ENCODE measurements at places on chromosomes 16 and 17.
A peak's percentile ranks its signal among the peaks of the same experiment; 100 is the strongest.

DNA sequence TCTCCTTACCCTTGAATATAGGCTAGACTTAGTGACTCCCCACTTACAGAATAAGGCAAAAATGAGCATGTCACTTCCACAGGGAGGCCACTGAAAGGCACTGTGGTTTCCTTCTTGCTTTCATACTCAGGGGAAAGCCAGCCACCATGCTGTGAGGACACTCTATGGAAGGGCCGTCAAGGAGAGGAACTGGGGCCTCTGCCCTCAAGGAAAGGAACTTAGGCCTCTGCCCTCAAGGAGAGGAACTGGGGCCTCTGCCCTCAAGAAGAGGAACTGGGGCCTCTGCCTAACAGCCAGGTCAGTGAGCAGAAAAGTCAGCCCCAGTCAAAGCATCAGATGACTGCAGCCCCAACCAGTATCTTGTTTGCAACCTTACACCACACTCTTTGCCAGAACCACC is 30.1 kb downstream of the VPS35 start:
- no peak for DNase-seq

DNA sequence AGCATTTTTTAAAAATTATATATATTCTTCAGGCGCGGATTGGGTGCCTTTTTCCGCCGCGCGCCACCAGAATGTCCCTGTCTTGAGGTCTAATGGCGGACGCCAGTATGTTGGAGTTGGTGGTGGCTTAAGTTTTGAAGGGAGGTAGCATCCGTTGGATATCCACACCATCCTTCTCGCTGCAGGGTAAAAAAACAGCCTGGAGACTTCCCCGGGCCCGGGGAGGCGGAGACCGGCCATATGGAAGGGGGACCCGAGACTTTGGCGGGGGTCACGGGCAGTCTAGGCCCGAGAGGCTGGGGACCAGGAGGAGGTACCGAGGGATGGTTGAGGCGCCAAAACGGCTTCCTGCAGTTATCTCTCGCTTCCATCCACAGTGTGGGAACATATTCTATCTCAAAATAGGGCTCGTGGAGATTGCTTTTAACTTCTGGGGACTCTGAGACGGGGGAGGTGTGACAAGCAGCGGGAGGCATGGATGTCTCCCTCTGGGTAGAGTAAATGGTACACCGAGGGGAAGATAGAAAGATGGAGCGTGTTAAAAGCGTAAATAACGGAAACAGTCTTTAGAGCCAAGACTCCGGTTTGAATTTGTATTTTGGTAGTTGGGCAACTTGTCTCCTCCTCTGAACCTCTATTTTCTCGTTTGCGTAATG is at the start of gene SF3B3:
SF3B3 (plus strand) TSS at position 74 of the 656 bp plus-strand sequence. CDS start 2,841 bp downstream, outside the sequence.
- DNase-seq, result peak; percentile 87

DNA sequence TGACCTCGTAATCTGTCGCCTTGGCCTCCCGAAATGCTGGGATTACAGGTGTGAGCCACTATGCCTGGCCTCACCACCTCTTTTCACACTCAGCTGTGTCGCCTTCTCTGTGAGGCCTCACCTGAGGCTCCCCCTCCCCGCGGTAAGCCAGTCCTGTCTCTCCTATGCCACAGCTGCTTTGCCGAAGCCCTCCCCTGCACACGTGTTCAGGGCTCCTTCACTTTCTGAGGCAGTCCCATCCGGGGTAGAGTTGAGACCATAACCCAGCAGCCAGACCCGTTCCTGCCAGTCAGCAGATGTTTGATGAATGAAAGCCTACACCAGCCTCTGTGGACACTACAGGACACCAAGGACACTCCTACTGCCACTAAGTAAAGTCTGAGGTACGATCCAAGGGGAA is 10.6 kb downstream of the USP7 start:
- DNase-seq, result no peak

DNA sequence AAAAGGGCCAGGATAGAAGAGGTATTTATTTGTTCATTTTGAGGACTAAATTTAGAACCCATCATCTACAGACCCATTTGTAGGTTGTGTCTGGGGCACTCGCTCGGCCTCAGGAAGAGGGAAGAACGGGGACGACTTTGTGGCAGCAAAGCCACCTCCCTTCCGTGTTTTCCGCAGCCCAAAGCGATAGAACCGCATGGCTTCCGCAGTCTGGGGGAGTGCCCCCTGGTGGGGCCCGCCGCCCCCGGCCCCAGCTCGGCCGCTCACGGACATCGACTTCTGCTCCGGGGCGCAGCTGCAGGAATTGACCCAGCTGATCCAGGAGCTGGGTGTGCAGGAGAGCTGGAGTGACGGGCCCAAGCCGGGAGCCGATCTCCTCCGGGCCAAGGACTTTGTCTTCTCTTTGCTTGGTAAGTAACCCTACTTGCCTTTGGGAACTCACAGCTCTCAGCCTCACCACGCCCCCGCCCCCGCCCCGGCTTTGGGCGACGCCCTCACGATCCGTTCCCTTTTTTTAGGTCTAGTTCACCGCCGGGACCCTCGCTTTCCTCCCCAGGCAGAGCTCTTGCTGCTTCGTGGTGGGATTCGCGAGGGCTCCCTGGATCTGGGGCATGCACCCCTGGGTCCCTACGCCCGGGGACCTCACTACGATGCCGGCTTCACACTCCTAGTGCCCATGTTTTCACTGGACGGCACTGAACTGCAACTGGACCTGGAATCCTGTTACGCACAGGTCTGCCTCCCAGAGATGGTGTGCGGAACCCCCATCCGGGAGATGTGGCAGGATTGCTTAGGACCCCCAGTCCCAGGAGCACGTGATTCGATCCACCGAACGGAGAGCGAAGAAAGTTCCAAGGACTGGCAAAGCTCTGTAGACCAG is 681 bp downstream of the TMEM102 start:
- DNase-seq, result peak; percentile 73

DNA sequence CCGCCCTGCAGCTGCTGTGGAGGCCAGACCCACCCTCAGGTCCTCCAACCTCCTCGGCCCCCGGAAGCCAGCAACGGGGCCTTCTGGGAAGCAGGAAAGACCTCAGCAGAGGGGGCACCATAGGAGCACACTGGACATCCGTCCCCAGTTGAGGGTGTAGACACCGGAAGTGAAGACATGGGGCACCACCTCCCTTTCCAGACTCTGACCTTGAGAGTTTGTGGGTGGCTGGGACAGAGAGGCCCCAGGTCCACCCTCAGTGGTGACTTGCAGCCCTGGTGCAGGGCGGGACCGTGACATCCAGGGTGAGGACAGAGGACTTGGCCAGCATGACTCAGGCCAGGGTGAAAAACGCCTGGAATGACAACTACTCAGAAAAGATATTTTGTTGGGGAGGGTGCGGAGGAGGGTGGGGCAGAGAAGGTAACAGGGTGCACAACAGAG is 19.9 kb downstream of the CEP295NL start:
- no peak for DNase-seq

- DNase-seq, result peak; percentile 80
These were observed 5.0 kb downstream of the TBKBP1 start for GRCh38 chr17:47698749-47699535.

- DNase-seq, result no peak
These were observed 16.3 kb downstream of the ANKFN1 start for GRCh38 chr17:56169621-56170020.

GRCh38 chr16:14486520-14487303 is 143.3 kb downstream of the PARN start:
- DNase-seq, result peak; percentile 92

DNA sequence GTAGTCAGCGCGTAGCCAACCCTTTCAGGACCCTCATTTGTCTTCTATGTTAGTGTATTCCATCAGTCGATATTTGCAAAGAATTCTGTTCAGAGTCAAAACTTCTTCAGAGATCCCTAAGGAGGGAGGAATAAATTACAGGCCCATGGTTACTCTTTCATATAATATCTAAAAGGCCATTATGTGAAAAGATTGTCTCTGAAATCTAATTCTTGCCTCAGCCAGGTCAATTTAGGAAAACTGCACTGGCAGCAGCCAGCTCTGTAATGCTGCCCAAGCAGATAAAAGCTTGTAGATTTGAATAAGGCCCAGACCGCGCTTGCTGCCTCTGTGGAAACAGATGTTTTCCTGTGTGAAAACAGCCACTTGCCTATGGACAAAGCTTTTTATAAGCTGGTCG is 379.8 kb downstream of the CNTNAP4 start:
- DNase-seq, result peak; percentile 7

DNA sequence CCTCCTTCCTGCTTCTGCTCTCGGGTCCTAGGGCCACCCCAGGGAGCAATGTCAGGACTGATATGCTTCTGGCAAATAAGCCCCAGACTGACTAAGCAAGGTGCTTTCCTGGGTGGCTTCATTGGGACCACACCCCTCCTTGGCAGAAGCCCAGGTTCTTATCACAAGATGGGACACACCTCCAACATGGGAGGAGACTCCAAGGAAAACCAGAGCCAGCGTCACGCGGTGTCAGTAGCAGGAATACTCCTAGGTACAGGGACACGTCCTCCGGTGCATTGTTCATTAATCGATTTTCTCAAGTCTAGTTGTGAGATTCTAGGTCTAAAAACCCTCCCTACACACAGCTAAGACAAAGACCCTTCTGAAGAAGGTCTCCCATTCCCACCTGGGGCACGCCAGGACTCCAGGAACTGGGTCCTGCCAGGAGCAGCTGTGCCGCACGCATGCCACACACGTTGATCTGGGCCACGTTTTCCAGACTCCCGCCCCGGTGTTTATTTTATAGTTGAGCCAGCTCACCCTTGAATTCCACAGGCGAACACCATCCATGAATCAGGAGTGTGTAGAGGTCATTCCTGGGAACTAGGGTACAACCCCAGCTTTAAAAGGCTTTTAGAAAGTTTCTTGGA is 30.8 kb downstream of the FA2H start:
- DNase-seq, result peak; percentile 24

DNA sequence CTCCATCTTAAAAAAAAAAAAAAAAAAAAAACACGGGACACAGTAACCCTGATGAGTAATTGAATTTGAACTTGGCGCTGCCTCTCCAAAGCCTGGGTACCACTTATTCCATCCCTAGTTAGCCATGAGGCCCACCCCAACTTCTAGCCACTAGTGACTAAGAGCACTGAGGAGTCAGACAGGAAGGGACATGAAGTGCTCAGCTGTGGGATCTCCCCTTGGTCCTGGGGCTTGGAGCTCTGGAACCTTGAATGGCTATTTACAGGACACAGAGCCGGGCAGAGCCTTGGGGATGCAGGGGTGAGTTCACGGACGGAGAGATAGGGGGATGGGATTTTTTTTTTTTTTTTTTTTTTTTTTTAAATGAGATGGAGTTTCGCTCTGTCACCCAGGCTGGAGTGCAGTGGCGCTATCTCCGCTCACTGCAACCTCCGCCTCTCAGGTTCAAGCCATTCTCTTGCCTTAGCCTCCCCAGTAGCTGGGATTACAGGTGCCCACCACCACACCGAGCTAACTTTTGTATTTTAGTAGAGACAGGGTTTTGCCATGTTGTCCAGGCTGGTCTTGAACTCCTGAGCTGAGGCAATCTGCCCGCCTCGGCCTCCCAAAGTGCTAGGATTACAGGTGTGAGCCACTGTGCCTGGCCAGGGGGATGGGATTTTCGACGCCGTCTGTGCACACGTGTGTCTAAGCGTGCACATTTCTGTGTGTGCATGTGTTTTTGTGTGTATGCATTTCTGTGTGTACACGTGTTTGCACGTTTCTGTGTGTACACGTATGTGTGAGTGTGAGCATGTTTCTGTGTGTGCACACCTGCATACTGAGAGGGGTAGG is 20.4 kb upstream of the CIBAR2 start:
- no peak for DNase-seq

- no peak for DNase-seq
These were observed 190.7 kb upstream of the DYNLRB2 start for GRCh38 chr16:80350061-80350460.
